Left renal pelvis (tissue), 4 donors: ENCODE measurements at places on chromosomes 3 and 15.

DNA sequence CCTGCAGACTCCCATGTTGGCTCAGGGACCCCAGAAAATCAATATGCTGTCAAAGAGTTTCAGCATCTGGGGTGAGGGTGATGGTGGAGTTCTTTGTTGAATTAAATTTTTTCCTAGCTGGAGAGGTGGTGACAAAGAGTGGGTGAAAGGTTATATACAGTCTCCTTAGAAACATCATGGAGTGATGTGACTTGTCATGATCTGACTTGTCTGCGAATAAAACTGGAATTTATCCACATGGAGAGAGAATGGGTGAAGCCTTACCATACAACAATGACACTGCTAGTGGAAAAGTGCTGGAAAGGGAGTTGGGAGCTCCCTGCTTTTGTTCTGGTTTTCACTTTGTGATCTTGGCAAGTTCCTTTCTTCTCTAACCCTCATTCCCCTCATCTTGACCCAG, 75.0 kb downstream of the ARNT2 start:
- DNase-seq: no peak

DNA sequence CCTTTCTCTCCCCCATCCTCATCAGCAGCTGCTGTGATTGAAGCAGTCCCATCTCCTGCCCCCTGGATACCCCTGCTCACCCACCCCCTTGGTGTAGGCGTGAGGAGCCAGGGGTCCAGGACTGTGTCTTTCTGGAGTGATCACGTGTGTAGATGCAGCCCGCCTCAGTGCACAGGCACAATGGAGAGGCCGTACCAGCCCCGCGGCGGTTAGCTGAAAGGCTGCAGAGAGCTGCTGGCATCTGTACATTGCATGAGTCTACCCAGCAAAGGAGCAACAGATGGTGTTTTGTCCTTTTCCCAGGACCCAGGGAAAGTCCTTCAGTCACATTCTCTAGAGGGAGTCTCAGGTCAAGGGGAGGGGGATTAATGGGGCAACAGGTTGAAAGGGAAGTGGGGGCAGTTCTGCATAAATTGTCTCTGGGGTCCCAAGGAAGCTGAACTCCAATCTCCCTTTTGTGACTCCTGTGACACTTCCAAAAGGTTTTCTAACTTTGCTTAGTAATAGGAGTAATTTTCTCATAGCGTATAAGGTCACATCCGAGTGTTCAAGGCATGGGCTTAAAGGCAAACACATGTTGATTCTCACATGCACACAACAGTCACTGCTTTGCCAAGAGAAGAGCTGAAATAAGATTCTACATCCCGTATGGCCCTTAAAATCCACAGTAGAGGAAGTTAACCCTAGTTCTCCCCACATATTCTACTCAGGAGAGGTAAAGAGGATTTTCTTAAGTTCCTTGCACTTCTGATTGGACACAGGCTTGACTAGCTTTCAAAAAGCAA, 7.1 kb downstream of the CSPG5 start:
- DNase-seq: no peak

- no peak for DNase-seq
These were observed 473.3 kb upstream of the NR2F2 start for GRCh38 chr15:95857124-95857757.

GRCh38 chr3:43902415-43902814, 211.7 kb downstream of the ABHD5 start:
- DNase-seq: no peak

DNA sequence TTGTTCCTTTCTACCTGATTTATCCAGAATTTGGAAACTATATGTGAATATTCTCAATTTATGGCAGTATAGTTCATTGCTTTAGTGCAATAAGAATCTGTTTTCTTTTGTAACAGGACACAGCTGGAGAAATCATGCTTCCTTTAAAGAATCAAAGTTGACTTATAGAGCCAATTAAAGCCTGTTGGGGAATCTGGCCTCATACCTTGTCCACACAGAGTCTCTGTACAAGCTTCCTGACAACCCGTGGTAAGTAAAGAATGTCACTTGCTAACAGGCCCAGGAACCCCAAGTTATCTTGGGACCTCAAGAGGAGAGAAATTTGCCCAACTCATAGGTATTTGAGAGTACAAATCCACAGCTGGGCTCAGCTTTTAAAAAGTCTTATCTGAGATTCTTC, 10.2 kb downstream of the ZNF445 start:
- DNase-seq: no peak

GRCh38 chr3:179020112-179020511, 51.5 kb downstream of the ZMAT3 start:
- DNase-seq: no peak

GRCh38 chr3:192831111-192831644, 86.5 kb downstream of the MB21D2 start:
- DNase-seq: no peak

DNA sequence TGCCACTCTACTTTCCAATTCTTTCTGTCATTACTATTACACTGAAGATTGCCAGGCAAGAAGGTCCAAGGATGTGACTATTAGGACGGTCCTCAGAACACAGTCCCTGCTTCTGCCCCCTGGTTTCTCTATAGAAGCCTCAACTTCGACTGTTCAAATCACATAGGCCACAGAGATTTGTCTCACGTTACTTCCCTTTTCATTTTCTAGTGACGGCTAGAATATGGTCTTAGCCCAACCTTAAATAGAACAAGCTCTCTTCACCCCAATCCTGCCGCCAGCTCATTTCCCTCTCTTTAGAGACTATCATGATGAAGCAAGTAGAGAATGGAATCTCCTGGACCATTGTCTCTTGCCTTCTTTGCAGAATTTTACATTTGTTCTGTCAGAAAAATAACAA, 84.9 kb downstream of the TIGIT start:
- DNase-seq: no peak

DNA sequence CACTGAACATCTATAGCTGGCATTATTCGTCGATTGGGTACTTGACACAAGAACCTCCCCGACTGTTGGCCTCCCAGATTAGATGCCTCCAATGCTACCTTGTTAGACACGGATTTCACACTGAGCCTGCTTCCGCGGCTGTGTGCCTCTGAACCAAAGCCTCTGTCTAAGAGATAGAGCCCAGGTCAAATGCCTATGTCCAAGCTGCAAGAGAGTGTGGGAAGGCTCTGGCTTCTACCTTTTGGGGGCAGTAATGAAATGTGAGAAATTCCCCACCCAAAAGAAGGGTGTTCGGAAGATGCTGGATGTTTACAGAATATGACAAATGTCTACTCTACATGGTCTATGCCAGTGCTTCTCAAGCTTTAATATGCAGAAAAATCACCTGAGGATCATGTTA, 2.0 kb upstream of the RPUSD2 start:
- DNase-seq: no peak

DNA sequence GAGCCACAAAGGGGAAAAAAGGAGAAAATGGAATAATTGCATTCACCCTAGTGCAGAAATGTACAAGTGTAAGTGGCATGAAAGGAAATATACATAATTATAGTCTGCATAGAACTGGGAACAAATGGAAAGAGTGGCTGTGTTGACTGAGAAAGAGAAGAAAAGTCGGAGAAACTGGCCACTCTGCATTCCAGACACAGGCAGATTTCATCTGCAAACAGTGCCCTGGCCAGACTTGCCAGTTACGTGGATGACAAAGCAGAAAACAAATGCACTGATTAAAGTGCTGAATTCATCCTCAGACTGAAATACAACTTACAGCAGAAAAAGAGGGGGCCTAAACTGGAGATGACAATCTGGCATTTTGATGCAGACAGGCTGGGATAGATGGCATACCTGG, 129.8 kb downstream of the FGF12 start:
- no peak for DNase-seq

DNA sequence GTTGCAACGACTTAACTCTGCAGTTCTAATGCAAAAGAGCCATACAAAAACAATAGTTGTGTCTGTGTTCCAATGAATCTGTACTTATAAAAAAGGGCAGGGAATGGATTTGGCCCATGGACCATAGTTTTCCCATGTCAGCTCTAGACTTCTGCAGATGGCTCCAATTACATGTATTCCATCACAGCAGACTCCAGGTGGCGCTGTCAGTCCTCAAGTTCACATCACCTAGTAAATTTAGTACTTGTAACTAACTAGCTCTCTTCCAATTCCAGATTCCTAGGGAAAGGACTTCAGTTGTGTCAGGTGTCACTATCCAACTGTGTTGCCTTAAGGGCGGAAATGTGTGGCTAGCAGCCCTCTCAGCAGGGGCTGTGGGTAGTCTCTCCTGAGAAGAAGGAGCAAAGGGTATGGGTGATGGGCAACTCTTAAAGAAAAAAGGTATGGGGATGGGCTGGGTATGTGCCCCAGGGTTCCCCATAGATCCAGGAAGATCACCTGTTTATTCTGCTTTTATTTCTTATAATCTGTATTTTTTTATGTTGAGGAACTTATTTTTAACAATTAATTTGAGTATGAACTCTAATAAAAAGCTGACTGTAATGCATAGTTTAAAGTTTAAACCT, 36.2 kb downstream of the BBS4 start:
- peak; percentile 22 for DNase-seq

- no peak for DNase-seq
These were observed at the start of gene CXCR6 for GRCh38 chr3:45943207-45943846. Gene CXCR6 (plus strand): TSS chr3:45943464. CDS start chr3:45946482, 3,018 bp downstream.

- peak; percentile 30 for DNase-seq
These were observed 353.0 kb downstream of the PLOD2 start for GRCh38 chr3:145807990-145808389.

- no peak for DNase-seq
These were observed 172.4 kb upstream of the IQSEC1 start for GRCh38 chr3:13245615-13245978.

DNA sequence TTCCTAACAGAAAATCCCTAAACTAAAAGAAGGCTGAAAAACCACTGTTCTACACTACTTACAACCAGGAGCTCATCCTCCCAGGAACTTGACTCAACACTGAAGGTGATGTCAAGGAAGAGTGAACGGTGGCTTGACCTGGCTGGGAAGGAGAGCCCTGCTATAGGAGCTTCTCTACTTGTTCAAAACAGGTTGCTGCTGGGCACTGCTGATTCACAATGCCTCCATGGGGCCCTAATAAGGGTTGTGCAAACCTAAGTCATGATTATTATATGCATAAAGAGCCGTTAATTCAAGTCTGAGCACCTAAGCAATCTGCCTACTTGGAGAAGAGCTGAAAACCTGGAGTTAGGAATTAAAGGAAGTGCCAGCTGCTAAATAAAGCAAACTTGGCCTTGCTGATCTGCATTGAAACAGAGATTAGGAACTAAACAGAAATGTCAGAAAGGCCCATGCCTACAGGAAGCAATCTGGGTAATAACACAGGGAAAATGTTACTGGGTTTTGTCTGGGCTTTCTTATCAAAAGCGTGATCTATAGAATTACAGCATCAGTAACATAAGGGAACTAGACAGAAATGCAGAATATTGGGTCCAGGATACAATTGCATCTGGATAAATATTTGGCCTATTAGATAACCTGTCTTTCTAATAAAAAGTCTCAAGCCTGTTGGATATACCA, 243.2 kb downstream of the NEK10 start:
- DNase-seq: no peak

GRCh38 chr3:192022412-192022811, 561.4 kb downstream of the PYDC2 start:
- DNase-seq: no peak

DNA sequence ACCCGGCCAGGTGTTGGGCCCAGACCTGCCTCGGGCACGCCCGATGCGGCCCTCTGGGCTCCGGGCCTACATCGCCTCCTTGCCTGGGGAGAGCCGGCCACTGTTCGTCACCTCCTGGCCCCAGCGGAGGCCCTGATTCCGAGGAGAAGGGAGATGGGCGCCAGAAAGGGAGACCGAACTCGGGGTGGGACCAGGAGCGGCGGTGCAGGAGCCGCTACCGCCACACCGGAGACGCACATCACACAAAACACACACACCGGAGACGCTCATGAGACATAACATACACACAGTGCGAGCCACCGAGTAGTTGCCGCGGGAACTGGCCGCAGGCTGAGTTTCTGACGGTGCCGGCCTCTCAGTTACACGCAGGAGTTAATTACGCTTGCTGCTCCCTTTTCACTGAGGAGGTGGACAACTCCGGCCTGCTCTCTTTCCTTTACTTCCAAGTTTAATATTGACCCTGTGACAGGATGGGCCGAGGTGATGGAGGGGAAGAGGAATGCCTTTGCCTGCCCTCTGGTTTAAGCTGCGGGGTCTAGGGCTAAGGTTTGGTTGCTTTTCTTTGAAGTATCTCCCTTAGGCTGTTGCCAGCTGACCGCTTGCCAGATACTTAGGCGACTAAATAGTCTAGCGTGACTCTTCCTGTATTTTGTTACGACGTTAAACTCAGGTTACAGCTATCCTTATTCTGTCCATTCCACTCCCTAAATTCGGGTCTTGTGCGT, 570 bp downstream of the PCNP start:
- DNase-seq: peak; percentile 49

GRCh38 chr3:155702745-155703591, 41.9 kb downstream of the PLCH1 start:
- DNase-seq: no peak

DNA sequence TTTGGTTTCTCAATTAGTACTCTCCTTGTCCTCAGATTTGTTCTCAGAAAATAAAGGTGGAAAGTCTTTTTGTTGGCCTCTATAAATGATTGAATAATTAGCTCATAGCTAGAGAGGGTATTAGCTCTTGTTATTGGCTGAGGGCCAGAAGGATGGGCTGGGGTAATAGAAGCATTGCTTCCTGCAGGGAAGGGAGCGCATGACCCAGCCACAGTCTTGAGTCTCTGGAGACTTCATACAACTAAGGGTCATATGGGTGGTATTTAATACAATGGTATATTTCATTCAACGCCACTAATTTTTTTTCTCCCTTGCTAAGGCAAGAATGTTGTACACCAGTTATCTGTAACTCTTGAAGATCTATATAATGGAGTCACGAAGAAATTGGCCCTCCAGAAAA, 8.4 kb downstream of the DNAJA4 start:
- no peak for DNase-seq

DNA sequence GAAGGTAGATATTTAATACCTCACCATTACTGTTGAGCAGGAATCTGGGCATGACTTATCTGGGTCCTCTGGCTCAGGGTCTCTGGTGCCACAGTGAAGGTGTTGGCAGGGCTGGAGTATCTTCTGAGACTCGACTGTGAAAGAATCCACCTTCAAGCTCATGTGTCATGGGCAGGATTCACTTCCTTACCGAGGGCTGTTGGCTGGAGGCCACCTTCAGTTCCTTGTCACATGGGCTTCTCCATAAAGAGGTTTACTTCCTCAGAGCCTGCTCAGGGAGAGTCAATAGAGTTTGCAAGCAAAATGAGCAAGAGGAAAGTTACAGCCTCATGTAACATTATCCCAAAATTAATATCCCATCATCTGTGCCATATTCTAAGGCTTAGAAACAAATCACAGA, 459.5 kb downstream of the NR2F2 start:
- no peak for DNase-seq

- no peak for DNase-seq
These were observed 46.8 kb downstream of the CYP11A1 start for GRCh38 chr15:74320352-74321247.

- DNase-seq: no peak
These were observed 954.6 kb downstream of the EPHA3 start for GRCh38 chr3:90062016-90062415.

GRCh38 chr3:127808197-127808596, 14.1 kb downstream of the MGLL start:
- no peak for DNase-seq

GRCh38 chr3:97901313-97902248, 70.7 kb downstream of the RIOX2 start:
- DNase-seq: no peak
